ENCODE measurements at places on chromosomes 5 and 9.

DNA sequence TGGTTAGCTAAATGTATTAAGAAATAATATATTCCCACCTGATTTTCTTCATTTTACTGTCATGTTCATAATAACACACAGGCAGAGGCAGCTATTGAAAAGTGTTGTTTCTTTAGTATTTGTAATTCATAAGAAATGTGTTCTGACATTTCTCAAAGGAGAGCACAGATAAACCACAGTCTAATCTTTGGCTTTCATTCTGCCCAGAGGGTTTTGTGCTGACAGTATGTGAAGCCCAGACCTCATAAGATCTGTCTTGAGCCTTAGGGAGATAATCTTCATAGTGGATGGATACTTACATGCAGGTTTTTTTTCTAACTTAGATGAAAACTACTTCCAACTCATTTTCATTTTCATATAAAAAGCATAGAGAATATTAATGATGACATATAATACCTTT is 206.1 kb downstream of the CHSY3 start:
- DNase-seq: no peak

GRCh38 chr9:71144495-71144894 is 23.1 kb upstream of the TRPM3 start:
- DNase-seq: no peak

- no peak for DNase-seq
Observed at GRCh38 chr5:68250661-68251298, 35.2 kb downstream of the PIK3R1 start.

DNA sequence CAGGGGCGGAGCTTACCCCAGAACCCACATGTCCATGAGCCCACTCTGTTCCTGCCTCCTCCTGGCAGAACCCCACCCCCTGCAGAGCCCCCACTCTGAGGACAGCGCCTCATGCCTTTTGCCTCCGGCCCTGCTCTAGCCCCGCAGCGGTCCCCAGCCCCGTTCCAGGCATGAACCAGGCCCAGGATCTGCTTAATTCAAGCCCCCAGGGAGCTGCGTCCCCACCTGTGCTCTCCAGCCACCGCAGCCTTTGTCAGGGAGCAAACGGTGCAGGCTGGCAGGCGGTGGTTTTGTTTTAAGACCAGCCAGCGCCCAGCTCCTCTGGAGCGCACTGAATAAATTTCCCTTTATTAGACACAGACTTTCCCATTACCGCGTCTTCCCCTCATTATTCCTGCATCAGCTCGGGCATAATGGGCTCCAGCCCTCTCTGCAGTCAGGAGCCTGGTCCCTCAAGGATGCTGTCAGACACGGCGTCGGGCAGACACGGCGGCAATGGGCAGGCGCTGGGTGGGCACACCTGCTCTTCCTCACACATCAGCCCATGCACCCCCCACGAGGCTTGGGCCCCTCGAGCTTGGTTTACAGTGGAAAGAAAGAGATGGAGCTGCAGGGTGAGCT is 137.6 kb downstream of the OLFM1 start:
- DNase-seq: no peak

DNA sequence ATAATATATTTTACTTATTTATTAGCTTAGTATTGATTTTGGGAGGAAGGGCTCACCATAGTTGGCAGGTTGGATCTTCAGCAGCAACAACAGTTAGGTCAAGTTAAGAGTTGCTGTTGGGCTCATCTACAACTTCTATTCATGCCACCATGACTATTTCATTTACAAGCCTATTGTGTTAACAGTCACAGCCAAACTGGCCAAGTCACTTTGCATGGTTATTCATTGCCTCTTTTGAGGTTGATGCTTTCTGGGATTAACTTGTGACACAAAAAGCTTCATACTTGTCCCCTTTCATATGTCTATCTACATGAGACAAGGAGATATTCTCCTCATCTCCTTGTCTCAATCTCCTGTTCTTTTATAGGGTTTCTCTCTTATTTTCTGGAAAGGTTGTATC is 98.3 kb downstream of the WDR70 start:
- DNase-seq: no peak

DNA sequence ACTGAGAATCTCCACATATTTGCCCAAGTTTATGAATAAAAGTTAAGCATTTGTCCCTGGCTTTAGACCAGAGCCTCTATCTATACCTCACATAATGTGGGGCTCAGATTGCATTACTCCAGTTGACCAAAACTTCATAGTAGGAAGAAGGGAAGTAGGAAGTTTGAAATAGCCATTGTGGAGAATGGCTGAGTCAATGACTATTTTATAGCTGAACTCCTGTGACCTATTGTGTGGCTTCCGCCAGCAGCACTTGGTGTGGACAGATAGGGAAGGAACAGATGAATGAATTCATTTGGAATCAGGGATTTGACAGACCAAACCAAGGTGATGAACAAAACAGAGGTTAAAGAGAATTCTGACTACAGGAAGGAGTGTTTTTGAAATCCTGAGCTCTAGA is 92.9 kb upstream of the LPAR1 start:
- no peak for DNase-seq

- DNase-seq: no peak
Observed at GRCh38 chr5:118778941-118779340, 209.4 kb downstream of the DTWD2 start.

DNA sequence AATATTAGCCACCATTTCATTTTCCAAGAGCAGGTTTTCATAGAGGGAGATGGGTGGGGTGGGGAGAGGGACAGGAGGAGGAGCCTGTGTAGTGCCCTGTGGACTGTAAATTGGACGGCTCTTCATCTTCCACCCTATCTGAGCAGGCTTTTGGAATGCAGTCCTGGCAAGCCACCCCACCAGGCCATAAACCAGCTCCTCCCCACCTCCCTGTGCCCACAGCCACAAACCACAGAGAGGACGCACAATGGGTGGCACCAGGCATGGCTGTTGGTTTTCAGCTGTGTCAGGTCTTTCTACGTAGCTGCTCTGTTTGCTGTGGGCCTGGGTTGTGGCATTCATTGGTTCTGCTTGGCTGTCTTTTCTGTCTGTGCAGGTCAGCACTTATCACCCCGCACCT is 58.0 kb downstream of the PLAC8L1 start:
- no peak for DNase-seq

- DNase-seq: no peak
Observed at GRCh38 chr9:5817862-5818261, 15.1 kb downstream of the ERMP1 start.

GRCh38 chr9:128712451-128713410 is 10.4 kb downstream of the PKN3 start:
- no peak for DNase-seq

- DNase-seq: no peak
Observed at GRCh38 chr5:151699071-151699901, 12.6 kb upstream of the SPARC start.

- no peak for DNase-seq
Observed at GRCh38 chr9:137276473-137277328, 825 bp upstream of the TOR4A start.

DNA sequence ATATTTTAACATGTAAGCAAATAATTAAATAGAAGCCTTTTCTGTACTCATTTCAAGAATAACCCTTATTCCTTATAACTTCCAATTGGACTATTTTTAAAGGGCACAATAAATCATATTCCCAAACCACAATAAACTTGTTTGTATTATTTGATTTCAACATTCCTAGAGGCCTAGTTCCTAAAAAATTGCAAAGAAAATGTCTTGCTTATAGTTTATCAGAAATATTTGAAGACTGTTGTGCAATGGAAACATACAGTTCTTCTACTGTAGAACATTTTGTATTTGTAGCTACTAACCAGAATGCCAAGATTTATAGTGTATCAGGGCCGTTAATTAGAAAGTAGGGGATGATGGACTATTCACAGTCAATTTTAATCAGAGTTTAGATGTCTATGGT is 1037.0 kb upstream of the CDH18 start:
- DNase-seq: no peak

DNA sequence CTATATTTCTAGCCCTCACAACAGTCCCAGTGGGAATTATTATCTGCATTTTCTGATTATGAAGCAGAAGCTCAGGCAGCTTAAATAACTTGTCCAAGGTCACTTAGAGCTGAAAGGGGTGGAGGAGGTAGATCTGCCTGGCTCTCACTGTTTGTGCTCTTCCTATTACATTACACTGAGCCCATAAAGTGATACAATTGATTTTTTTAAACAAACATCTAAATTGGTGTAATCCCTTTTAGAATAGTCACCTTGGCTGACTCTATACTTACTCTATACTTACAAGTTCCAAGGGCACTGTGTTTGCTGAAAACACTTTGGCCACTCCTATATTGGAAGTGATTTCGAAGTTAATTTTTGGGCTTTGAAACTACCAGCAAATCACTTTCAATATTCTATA is 144.7 kb downstream of the APBA1 start:
- no peak for DNase-seq

GRCh38 chr9:1198085-1198484 is 147.9 kb downstream of the DMRT2 start:
- DNase-seq: no peak

DNA sequence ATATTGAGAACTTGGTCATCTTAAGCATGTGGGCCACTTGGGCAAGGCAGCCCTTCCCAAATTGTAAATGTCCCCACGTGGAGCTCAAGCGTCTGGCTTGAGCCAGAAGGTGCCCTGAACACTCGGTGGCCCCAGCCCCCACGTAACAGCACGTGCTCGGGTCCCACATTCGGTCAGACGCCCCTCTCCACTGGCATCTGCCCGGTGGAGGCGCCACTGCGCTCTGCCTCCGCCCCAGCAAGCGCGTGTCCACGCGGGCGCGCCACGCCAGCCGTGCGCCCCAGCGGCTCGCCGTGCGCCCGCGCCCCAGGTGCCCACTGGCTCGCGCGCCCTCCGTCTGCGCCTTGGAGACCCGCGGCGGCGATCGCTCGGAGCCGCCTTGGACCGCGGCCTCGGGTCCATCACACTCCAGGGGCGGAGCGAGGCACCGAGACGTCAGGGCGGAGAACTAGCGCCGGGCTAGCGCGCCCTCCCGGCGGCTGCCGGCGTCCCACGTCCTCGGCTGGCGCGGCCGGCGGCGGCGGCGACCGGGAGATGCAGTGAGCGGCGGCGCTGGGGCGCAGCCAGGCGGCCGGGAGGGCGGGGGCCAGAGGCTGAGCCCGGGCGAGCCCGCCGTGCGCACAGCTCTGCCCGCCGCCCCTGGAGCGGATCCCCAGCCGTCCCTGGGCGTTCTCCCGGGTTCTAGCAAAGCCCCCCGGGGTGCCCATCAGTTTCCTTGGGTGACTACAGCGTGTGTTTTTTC is at the start of gene PALM2AKAP2:
Gene PALM2AKAP2, plus strand, starts transcription at position 488 of the 742 bp plus-strand sequence. CDS start 291 bp downstream, outside the sequence.
- DNase-seq: no peak

DNA sequence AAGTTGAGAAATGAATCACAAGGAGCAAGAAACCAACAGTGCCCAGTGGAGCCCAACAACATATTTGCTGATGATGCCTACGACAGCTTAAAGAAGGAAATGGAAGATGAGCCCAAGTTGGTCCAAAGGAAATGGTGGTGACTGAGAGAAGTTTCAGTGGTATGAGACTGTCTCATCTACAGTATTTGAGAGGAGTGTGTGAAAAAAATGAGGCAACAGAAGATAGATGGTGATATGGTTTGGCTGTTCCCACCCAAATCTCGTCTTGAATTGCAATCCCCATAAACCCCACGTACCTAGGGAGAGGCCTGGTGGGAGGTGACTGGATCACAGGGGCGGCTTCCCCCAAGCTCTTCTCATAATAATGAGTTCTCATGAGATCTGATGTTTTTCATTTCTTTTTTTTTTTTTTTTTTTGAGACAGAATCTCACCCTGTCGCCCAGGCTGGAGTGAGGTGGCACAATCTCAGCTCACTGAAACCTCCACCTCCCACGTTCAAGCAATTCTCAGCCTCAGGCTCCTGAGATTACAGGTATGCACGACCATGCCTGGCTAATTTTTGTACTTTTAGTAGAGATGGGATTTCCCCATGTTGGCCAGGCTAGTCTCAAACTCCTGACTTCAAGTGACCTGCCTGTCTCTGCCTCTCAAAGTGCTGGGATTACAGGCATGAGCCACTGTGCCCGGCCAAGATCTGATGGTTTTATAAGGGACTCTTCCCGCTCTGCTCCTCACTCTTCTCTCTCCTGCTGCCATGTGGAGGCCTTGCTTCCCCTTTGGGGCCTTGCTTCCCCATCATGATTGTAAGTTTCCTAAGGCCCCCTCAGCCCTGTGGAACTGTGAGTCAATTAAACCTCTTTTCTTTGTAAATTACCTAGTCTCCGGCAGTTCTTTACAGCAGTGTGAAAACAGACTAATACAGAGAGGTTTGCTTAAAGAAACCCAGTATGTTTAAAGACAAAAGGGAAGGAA is 30.2 kb downstream of the EFCAB9 start:
- no peak for DNase-seq

DNA sequence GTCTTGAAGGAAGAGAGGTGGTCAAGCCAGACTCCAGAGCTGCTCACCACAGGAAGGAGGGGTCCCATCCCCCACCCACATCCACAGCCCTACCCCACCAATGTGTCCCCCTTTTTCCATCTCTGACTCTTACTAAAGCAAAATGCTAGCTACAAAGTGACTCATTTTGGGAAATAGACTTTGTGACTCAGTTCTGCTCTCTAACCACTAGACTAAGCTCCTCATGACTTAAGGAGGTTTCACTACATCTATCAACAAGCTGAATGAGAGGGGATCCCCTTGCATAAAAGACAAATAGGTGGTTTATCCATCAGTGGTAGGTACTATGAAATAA is 35.1 kb upstream of the ADRB2 start:
- DNase-seq: no peak

Measured in stimulated activated CD8-positive, alpha-beta memory T cell treated with anti-CD3 and anti-CD28 coated beads, Interleukin-7, amount 100 ng/mL, for 1 hour (primary cell).